ENCODE measurements at places on chromosomes 5 and 9.

DNA sequence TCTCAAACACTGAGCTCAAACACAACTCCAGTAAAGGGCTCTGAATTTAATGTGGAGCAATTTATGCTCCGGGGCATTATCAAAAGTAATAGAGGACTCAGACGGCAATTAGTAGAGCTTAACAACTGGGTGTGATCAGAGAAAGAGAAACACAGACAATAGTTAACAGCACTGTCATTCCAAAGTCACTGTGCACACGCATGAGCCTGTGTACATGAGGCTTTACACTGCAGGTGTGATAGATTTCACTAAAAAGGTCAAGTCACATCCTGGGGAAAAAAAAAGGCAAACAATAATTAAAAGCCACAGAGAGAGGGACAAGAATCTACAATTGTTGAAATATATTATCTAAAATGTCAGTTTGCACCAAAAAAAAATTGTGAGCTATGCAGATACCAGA lies 956.5 kb downstream of the CDH18 start:
- DNase-seq = no peak

DNA sequence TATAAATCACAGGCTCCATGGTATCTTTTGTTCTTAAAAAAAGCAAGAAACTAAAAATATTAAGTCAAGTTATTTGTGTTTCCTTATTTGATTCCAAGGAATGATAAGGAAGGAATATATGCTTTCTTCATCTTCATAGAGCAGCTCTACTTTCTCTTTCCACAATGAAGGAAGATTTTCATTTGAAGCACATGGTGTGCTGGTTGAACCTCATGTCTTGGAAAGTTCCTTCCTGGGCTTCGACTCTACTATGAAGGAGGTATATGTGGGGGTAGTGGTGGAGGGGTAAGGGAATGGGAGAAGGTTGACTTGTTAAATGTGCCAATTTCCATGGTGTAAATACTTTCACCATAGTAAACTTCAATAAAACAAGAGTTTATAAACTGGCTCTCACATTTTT lies 698.0 kb downstream of the CETN3 start:
- DNase-seq = no peak

DNA sequence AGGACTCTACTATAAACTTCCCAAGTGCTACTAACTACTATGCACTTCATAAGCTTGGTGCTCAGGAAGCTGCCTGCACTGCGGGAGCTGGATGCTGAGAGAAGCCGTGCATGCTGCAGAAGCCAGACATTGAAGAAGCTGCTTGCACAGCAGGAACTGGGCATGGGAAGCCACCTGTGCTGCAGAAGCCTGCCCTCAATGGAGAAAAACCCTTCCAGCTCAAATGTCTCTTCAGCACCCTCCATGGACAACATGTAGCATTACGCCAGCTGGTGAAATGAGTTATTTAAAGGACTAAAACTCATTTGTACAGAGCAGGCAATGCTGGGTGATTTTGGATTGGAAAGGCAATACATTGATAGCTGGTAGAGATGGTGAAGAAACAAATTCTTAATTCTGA lies 247.2 kb downstream of the KIF4B start:
- DNase-seq = no peak

DNA sequence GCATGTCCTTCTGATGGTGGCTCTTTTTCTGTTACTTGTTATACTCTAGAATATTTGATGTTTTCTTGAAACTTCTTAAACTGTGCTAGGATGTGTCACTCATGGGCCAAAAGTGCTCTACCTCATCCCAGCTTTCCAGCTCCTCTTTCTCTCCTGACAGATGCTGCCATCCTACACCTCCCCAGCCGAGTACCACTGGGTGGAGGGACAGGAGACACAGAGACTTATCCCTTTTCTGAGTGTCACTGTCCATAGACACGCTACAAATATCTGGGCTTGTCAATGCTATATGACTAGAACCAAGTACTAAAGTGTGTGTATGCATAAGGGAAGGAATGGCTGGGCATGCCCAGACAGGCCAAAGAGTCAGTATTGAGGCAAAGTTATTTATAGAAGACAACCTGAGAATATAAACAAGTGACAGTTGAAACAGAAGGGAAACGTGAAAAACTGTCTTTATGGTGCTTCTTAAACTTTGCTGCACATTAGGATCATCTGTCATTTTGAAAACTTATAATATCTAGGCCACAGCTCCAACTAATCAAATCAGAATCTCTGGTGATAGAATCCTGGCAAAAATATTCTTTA lies 188.0 kb downstream of the CARTPT start:
- DNase-seq = no peak

DNA sequence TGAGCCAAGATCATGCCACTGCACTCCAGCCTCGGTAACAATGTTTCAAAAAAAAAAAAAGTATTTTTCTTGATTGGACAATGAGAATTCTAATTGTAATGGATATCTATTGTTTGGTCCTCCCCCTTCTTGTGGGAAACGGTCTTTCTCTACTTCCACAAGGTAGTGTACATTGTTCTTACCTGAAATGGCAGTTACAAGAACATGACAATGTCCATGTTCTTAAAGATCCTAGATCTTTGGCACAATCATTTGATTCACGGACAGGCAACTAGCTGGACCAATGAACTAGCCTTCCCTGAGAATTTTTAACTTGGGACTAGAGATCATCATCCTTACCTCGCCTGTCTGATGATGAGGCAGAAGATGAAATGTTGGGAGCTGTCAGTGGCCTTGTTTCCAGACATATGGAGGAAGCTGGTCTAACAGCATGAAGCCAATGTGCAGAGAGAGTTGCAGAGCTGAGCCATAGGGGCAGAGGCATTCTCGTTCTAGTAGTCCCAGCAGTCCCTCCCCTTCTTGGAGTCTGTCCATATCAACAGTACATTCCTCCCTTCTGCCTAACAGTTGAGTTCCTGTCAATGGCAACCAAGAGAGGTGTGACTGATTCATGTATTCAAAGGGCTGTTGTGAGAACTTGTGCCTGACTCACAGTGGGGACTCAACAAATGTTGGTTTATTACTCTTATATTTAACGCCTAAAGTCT lies 2.1 kb upstream of the MARCHF6 start:
- no peak for DNase-seq

DNA sequence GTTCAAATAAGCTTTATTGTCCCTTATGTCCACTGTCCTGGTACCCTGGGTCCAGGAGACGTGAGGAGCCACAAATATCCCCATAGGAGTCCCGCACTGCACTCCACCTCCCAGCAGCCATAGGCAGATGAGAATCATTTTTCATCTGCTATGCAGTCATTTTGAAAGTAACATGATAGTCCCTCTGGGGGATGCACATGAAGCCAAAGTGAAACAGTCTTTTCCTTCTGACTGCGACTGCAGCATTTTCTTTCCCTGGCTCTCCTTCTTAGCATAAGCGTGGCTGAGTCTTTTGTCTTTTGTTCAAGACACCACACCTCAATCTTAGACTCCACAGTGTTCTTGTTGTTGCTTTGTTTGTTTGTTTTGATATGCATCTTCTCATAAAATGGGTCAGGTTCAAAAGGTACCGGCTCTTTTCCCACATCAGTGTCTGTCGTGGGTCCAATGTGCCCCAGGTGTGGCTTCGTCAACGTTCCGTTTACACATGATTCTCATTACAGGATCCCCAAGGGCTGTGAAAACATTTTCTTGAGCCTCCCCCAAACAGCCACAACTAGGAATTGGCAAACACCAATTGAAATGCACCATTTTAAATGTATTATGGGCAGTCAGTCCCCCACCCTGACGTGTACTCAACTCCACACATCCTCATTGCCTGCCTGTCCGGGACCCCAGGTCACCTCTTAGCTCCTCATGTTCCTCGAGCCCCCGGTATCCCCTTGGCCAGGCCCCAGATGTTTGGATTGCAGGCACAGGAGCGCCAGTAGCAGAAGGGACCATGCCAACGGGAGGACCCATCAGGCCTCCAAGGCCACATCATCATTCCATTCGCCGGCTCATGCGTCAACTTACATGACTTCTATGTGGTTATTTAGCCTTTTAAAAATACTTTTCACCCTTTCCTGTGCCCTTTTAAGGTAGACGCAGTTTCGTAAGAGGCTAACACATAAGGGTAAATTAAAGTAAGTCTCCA lies 237.8 kb upstream of the DAPK1 start:
- no peak for DNase-seq

GRCh38 chr9:121498487-121499176 lies 1.0 kb downstream of the GGTA1 start:
- no peak for DNase-seq

- no peak for DNase-seq
Observed at GRCh38 chr5:21701317-21701716, 1151.8 kb downstream of the CDH12 start.
